Colonic mucosa (tissue), 4 donors: ENCODE measurements at places on chromosomes 5 and 9. TPM values are rescaled to one million over a fixed set of nuclear protein-coding genes. Genes with fewer than 3 reads are reported as not detected.

DNA sequence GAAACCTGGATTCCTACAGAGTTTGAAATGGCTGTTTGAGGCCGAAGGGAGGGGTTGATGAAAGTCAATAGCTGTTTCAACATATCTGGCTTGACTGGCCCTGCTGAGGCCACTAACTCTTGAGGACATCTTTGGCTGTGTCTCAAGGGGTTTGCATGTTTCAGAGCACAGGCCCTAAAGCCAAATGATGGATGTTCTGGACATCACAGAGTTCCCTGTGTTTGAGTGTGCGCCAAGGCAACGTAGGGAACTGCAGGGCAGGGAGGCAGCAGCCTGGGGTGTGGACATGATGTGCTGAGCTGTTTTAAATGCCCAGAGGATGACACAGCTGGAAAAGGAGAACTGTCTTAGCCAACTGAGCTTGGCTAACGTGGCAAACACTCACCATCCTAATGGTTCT is 89.6 kb downstream of the RAPGEF1 start:
- H3K27me3 ChIP-seq, result no peaks in the 10 kb centered on the region
- no peak overlapping the region for H3K4me3 ChIP-seq
- H3K4me1 ChIP-seq, result no peaks in the 10 kb centered on the region
- no peak overlapping the region for H3K27ac ChIP-seq
- H3K36me3 ChIP-seq, result no peaks in the 10 kb centered on the region

DNA sequence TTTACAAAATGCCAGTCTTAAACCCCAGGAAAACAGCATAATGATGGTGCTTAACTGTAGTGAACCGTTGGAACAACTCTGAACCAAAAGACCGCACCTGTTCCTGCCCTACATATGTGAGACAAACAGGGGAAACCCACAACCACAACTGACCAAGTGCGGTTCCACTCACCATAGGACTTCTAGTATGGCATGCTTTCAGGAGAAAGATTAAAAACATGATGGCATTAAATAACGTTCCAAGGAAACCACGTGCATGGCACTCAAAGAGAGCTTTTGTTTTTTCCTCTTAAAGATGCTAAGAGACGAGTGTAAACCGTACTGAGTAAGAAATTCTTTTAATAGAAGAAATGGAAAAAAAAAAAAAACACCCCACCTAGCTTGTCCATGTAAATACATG is 119.8 kb downstream of the SSBP2 start:
- no peak for DNase-seq
- no peak overlapping the region for H3K27ac ChIP-seq
- H3K36me3 ChIP-seq, result no peaks in the 10 kb centered on the region

DNA sequence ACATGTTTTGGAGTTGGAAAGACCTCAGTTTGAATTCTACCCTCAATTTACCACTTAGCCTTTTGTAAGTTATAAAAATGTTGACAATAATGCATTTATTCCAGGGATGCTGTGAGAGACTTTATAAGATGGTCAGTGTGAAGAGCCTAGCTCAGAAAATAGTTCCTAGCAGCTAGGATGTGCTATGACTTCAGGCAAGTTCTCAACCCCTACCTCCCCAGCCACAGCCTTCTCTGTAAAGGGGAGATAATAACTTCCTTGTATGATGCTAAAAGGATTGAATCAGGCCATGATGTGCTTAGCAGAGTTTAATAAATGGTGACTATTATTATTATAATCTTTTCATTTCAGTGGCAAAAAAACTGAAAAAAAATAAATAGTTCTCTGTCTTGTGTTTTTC is 77.6 kb downstream of the ALDH1A1 start:
- DNase-seq, result no peak
- no peaks in the 10 kb centered on the region for H3K27me3 ChIP-seq
- no peak overlapping the region for H3K27ac ChIP-seq
- H3K4me1 ChIP-seq, result peaks cover 3% of the 10 kb centered on the region

DNA sequence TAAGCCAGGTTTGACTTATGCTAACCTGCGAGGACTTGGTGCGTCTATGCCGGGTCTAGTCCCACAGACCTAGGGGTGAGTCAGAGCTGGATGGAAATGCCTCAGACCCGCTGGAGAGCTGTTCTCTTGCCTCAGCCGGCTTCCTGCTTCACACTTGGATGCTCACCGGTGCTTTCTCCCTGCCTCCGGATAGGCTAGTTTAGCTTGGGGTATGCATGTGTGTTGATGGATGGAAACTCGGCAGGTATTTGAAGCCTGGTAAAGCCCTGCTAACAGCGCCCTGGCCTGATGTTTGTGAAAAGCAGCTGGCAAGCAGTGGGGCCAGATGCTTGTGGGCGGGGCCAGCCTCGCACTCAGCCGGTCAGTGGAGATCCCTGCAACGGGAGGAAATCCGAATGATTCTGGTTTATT is 29.3 kb downstream of the PRRC2B start:
- H3K4me1 ChIP-seq, result peaks cover 18% of the 10 kb centered on the region
- no peaks in the 10 kb centered on the region for H3K36me3 ChIP-seq
- no peaks in the 10 kb centered on the region for H3K27me3 ChIP-seq

GRCh38 chr5:113608113-113608596 is 94.7 kb downstream of the YTHDC2 start:
- H3K27me3 ChIP-seq, result no peaks in the 10 kb centered on the region
- no peaks in the 10 kb centered on the region for H3K36me3 ChIP-seq

Gene PTPN3
- total RNA-seq, result 26.7 TPM

Gene MAP1B
- 16.2 TPM for total RNA-seq

Gene TRPM6
- total RNA-seq, result 15.1 TPM

Gene PCDHB10
- 1.1 TPM for total RNA-seq

Gene GABRA6
- total RNA-seq, result not detected
